ENCODE measurements at places on chromosomes 1 and 21.

- no peak for DNase-seq
These were observed 7.5 kb upstream of the CBR3 start for GRCh38 chr21:36127250-36127904.

- DNase-seq, result no peak
These were observed 165.8 kb downstream of the LYPLAL1 start for GRCh38 chr1:219339466-219339865.

DNA sequence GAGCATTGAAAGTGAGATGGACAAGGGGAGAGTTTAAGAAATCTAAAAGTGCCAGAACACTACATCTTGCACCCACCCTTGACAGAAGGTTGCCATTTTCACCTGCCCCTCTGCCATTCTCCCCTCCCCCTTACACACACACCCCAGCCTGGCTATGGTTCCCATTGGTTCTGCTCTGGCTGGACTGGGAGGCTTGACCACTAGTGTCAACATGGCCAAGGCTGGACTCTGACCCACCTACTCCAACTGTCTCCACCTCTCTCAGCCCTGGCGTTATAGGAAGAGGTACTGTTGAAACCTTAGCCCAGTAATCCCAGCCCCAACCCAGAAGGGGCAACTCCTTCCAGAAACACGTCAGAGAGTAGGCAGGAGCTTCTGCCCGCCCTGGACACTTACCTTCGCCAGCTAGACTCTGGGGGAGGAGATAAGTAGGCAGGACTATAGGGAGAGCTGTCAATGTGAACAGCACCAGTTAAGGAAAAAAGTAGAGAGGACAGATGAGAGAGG lies 4.5 kb downstream of the CRTC2 start:
- DNase-seq, result no peak

GRCh38 chr1:151994956-151995355 lies 1.3 kb upstream of the S100A10 start:
- no peak for DNase-seq

- DNase-seq, result no peak
These were observed 3.2 kb upstream of the KIAA1614 start for GRCh38 chr1:180909462-180909976.

- DNase-seq, result no peak
These were observed 44.0 kb upstream of the FMO2 start for GRCh38 chr1:171140956-171141687.

Data from effector memory CD4-positive, alpha-beta T cell (primary cell).